Stimulated activated CD4-positive, alpha-beta T cell treated with anti-CD3 and anti-CD28 coated beads, Interleukin-1b, Interleukin-23, amount 100 ng/mL, for 1 hour (primary cell): ENCODE measurements at places on chromosomes 3 and 15.

DNA sequence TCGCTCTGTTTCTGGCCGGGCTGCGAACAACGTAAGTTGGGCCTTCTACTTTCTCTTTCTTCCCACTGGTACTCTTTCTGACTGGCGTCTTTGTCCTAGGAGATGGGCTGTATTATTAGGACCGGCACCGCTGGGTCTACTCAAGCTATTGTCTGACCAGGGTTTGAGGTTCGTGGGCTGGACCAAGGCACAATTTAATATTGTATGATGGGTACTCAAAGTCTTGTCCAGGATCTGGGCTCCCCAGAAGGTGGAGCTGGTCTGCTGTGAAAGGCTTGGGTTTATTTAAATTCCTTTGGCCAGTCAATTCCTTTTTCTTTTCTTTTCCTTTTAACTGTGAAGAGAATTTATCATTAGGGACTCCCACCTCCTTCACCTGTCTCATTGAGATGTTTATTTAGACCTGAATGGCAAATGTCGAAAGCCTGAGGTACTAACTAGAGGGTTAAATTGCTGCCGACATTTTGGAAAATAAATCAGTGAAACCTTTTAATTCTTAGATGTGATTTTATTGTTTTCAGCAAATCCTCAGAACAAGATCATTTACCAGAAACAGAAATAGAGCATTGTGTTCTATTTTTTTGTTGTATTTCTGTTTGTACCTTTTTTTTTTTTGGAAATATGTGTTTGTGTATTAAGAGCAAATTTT, 410 bp downstream of the LRRC49 start:
- DNase-seq: no peak

- DNase-seq: no peak
Measured at GRCh38 chr15:81311752-81312464, 12.0 kb downstream of the STARD5 start.

DNA sequence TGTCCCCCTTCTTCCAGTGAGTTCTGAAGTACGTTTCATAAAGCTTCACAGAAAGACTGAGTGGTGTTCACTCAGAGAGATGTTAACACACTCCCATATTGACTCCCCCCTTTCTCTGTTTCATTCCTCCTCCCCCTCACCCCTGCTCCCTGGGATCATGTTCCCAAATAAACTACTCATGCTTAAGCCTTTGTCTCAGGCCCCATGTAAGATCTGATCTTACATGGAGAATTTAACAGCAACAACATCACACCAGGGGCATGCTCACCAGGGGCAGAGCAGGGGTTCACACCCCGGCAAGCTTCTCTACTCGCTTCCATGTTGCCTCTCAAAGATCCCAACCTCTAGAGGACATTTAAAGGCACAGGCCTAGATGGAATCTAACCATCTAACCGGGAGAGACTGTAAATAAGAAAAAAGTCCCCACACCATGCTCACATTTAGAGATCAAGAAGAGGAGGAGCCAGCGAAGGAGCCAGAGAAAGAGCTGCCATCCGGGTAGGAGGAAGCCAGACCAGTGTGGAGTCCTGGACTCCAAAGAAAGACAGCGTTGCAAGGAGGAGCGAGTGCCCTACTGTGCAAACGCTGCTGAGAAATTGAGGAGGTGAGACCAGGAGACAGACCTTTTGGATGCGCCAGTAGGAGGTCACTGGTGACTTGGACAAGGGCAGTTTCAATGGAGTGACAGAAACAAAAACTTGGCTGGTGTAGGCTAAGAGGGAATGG, 21.4 kb upstream of the SRP14 start:
- no peak for DNase-seq

DNA sequence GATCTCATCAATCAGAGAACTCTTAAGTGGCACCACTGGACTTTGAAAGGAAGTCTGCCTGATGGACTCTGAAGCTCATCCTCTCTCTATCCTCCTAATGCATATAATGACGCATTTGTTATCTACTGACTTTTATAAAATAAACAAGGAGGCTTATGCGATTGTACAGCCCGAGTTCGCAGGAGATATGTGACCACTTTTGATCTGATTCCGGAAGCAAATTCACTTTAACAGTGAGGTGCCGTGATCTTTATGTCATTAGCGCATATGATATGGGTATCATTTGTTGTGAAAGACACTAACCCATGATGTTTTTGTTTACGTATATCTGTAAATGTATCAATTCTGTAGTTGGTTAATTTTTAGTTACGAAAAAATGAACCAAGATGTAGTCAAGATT, 427 bp upstream of the RNF111 start:
- DNase-seq: no peak

DNA sequence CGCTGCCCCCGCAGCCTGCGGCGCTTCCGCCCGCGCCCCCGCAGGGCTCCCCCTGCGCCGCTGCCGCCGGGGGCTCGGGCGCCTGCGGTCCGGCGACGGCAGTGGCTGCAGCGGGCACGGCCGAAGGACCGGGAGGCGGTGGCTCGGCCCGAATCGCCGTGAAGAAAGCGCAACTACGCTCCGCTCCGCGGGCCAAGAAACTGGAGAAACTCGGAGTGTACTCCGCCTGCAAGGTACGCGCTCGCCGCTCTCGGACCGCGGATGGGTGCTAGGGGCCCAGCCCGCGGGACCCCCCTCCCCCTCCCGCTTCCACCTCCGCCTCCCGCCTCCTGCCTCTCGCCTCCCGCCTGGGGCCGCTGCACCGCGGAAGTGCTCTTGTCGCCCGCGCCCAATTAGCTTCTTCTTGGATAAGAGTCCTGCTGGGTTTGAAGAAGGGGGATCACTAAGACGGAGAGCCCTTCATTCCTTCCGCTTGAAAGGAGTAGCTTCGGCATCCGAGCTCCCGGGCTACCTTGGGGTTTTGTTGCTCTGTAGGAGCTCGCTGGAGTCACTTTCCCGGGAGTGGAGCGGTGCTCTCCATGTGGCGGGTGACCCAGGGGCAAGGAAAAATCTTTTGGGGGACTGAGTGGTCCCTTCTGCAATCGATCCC, 426 bp downstream of the KAT2B start:
- peak; percentile 19 for DNase-seq

GRCh38 chr3:99666201-99666600, 27.8 kb downstream of the COL8A1 start:
- no peak for DNase-seq

DNA sequence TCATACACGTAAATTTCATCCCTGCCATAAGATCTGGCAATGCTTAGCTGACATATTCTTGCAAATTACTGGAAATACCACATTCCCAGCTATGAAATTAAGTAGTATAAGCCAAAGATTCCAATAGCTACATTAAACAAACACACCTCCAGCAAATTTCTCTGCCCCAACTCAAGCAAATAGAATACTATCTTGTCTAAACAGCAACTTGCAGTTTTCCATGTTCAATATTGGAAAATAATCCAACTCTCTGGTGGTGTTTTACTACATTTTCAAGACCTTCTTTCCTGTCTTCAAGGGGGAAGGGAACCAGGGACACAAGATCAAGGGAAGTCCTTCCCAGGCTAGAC, 268.7 kb downstream of the TBL1XR1 start:
- DNase-seq: no peak

- no peak for DNase-seq
Measured at GRCh38 chr3:27253831-27254230, 115.4 kb downstream of the NEK10 start.

- no peak for DNase-seq
Measured at GRCh38 chr15:90001062-90001682, at the start of gene ZNF710. TSS of gene ZNF710 (plus strand) at chr15:90001324. CDS start at chr15:90067138, 65,814 bp downstream.

GRCh38 chr3:142580061-142580423, 1.5 kb upstream of the ATR start:
- DNase-seq: no peak

DNA sequence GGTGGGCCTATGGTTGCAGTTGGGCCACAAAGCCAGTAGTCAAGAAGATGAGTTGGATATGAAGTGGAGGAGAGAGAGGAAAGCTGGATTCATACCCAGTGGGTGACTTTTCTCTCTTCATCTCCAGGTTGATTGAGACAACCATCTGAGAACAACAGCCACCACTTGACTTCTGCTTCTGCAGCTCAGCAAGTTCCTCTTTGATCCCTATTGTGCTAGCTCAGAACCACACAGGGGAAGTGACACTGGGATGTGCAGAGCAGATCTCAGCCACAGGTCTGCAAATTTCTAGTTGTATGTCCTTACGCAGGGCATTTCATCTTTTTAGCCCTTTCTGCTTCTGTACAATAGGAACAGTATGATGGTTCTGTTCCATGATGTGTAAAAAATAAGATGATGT, 459.2 kb upstream of the ARRDC4 start:
- no peak for DNase-seq

- DNase-seq: no peak
Measured at GRCh38 chr3:144039661-144040060, 68.0 kb downstream of the DIPK2A start.

- DNase-seq: no peak
Measured at GRCh38 chr15:80998251-80998650, 2.5 kb upstream of the TLNRD1 start.

GRCh38 chr15:29688506-29689286, 133.6 kb downstream of the TJP1 start:
- no peak for DNase-seq

DNA sequence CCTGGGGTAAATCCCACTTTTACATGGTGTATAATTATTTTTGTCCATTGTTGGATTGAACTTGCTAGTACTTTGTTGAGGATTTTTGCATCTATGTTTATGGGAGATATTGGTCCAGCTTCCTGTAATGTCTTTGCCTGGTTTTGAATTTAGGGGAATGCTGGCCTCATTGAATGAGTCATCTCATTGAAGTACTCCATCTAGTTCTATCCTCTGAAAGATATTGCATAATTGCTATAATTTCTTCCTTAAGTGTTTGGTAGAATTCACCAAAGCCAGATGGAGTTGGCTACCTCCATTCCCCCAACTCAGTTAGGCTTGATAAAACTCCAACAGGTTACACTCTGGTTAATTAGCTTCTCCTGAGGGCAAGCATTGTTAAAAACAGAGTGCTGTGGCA, 237.4 kb upstream of the TGFBR2 start:
- DNase-seq: no peak

- no peak for DNase-seq
Measured at GRCh38 chr15:64072812-64073211, 20.8 kb downstream of the CIAO2A start.

- DNase-seq: no peak
Measured at GRCh38 chr15:78996894-78997275, 52.0 kb upstream of the CTSH start.

- DNase-seq: no peak
Measured at GRCh38 chr3:127457546-127458145, 132.9 kb downstream of the TPRA1 start.

- DNase-seq: no peak
Measured at GRCh38 chr3:11283139-11283475, 10.9 kb downstream of the ATG7 start.

DNA sequence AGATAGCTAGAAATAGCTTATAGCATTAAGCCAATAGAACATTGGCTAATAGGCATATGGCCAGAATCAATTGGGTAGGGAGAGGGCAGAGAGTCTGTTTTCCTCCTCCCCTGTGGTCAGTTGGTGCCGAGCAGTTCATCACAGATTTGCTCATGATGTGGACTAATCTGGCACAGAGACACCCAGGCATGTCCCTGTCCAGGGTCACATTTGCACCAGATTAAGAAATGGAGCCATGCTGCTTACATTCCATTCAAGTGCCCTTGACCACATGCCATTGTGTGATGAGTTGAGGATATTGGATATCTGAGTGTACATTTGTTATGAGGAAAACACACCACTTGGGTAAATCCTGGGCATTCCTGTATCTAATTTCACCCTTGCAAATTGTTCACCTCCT, 53.4 kb downstream of the USP13 start:
- DNase-seq: no peak

- no peak for DNase-seq
Measured at GRCh38 chr15:86813892-86814291, 734.2 kb downstream of the AGBL1 start.

- no peak for DNase-seq
Measured at GRCh38 chr3:23442598-23443383, 239.7 kb downstream of the UBE2E2 start.

- DNase-seq: no peak
Measured at GRCh38 chr15:47917881-47918280, 200.6 kb downstream of the SEMA6D start.

DNA sequence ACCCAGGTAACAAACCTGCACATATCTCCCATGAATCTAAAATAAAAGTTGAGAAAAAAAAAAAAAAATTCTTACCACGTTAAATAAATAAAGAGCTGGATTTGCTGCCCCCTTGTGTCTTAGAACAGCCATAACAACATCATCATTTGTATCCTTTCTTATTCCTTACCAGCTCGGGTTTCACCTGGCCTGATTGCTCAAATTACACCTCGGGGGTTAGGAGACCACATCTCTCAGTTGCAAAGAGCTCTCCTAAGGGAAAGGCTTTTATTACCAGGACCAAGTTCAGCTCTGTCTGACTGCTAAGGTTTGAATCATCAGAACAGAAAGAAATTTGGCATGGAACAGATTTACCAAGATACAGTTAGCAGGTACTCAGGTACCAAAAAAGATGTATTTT, 25.8 kb upstream of the RPL39L start:
- DNase-seq: no peak

GRCh38 chr3:148319161-148319915, 378.4 kb upstream of the AGTR1 start:
- DNase-seq: no peak

DNA sequence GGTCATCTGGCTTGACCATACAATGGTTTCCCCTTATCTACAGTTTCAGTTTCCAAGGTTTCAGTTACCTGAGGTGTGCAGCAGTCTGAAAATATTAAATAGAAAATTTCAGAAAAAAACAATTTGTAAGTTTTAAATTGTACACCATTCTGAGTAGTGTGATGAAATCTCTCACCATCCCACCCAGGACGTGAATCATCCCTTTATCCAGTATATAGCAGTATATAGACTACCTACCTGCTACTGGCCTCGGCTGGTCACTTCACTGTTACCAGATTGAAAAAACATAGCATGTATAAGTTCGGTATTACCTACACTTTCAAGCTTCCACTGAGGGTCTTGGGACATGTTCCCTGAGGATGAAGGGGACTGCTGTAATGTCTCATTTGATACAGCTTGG, 12.0 kb downstream of the ARIH1 start:
- no peak for DNase-seq

- DNase-seq: no peak
Measured at GRCh38 chr3:23302271-23302670, 99.1 kb downstream of the UBE2E2 start.

- DNase-seq: no peak
Measured at GRCh38 chr15:33644304-33644703, 324.0 kb upstream of the CHRM5 start.
